ENCODE measurements at places on chromosomes 12 and 14.

- no peak for DNase-seq
Measured at GRCh38 chr12:41365653-41366171, 177.6 kb downstream of the PDZRN4 start.

DNA sequence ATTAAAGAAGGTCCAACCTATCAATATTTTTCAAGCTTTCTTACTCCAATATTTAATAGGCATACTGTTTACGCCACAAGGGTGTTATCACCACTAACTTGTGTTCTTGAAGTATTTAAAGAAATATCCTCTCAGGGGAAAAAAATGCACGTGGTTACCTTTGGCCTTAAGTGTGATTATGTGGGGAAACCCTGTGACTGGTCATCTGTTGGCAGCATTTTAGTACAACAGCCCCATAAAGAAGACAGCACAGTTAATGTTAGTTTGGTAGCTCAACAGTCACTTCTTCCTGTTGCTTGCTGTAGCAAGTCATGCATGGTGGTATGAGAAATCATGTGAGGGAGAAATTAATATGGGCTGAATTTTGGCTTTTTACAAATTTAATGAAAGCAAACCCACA lies 1021.5 kb upstream of the TMEM132C start:
- no peak for DNase-seq

DNA sequence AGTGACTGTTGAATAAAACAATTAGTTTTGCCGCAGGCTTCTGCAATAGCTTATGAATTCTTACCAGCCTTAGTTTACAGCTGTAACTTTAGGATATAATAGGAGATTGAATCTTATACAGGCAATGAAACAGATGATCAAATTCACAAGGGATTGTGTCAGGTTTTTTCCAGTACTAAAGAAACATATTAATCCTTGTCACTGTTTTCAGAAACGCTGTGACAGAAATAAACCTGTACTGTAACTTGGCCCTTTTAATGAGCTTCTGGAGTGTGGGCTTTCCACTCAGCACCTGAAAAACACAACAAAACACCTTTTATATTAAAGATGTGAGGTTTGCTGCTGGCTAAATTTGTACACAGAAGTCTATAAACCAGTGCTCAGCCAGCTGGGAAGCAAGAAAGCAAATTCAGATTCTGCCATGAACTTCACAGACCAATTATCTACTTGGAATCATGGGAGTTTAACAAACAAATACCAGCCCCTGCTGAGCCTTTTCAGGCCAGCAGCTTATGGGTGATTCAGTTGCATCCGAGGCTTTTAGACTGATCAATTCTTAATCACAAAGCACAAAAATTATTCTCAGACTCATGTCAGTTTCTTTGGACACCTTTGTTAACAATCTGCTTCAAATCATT lies 109.5 kb downstream of the FOXG1 start:
- DNase-seq, result no peak

- DNase-seq, result no peak
Measured at GRCh38 chr12:96447256-96447655, 42.1 kb upstream of the CFAP54 start.

DNA sequence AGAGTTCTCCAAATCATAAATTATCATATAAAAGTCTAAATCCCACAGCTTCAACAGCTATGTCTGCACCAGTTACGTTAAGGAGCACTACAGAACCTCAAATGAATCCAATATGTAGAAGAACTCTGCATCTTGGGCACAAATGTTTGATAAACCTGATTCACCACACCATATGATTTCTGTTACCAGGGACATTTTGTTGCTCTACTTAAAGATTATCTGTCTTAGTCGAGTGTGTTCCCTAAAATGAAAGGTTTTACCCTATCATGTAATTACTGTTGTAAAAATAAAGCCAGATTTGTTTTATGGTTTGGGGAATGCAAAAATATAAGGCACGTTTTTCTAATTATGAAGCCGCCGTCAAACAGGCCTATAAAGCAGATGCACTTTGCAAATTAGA lies 363.1 kb downstream of the EGLN3 start:
- no peak for DNase-seq

GRCh38 chr14:56806760-56807159 lies 3.5 kb downstream of the OTX2 start:
- no peak for DNase-seq

- no peak for DNase-seq
Measured at GRCh38 chr14:94356379-94357056, 31.9 kb downstream of the SERPINA1 start.

- DNase-seq, result no peak
Measured at GRCh38 chr12:126193190-126193589, 1128.0 kb downstream of the AACS start.
